ENCODE measurements at places on chromosomes 4 and X.

- DNase-seq = no peak
Observed at GRCh38 chrX:65017451-65017850, 41.2 kb upstream of the ZC4H2 start.

DNA sequence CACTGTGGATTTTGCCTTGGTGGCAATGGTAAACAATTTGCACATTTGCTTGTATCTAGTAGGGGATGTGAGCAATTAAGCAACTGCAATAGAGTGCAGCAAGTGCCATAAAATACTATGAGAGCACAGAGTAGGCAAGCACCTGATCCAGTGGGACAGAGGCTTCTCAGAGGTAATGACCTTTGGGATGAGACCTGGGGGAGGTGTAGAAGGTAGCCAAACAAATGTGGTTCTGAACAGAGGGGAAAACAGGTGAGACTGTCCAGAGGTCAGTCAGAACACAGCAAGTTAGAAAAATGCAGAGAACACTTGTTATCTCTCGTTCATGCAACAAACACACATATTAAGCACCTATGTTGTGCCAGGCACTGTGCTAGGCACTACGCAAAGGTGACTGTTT lies 21.4 kb upstream of the ANK2 start:
- DNase-seq = no peak

DNA sequence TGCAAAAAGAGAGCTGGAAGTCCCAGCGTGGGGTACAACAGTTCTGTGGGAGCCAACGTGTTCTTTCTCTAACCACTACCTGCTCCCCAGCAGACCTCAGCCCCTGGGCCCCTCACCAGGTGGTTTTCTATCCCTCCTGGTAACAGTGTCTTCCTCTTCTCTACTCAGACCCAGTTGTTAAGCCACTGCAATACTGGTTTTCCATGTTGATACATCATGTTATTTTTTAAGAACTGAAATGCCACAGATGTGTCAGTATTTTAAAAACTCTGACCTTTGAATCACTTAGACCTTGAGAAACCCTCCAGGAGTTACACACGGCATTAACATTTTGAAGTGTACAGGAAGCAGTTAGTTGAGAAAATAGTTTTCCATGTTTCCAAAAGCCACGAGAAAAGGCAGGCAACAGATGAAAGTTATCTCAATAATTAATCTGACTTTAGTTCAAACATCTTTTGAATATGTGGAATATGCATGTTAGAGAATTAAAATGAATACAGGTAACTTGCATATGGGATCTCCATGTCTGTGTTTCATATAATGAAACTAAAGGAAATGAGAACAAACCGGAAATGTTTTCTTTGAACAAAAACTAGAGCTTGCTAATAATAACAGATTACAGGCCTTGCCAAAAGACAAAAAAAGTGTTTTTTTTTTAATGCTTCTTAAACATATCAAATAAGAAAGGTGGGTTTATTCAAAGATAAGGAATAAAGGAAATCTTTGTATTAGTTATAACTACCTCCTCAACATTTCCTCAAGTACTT lies 108.8 kb downstream of the ZNF827 start:
- no peak for DNase-seq

GRCh38 chrX:110414679-110415439 lies 56.2 kb downstream of the RTL9 start:
- no peak for DNase-seq

GRCh38 chr4:184255361-184255760 lies 37.7 kb upstream of the ENPP6 start:
- no peak for DNase-seq
